ENCODE measurements at places on chromosomes 2 and 18. TPM values are rescaled to one million over a fixed set of nuclear protein-coding genes. Genes with fewer than 3 reads are reported as not detected.

DNA sequence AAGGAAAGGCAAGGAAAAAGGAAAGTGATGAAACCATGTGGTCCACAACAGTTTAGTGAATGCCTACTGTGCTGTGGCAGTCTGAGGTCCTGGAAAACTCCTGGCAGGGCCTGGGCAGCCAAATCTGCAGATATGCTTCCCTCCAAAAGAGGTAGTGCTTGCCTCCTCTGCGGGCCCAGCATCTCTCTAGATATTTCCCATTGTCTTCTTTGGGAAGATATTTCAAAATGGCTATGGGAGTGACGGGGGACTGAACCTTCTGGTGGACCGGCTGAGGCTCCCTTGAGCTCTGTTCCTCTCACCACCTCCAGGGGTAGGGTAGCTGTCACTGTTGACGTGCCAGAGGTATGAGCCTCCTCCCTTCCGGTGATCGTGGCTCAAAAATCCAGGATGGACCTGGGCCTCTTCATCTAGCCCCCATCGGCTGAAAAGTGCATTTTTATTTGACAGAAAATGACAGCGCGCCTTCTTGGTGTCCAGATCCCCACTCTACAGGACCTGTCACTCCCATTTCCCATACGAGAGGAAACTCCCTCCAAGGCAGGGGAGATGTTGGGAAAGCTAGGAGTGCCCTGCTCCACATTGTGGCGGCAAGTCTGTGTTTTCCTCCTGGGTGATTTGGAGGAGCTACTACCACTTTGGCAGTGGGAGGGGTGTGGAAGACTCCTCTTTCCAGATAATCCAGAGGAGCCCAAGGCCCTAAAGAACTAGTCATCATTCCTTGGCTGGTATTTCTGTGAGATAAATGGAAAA lies 9.4 kb upstream of the PAX3 start:
- DNase-seq: no peak

DNA sequence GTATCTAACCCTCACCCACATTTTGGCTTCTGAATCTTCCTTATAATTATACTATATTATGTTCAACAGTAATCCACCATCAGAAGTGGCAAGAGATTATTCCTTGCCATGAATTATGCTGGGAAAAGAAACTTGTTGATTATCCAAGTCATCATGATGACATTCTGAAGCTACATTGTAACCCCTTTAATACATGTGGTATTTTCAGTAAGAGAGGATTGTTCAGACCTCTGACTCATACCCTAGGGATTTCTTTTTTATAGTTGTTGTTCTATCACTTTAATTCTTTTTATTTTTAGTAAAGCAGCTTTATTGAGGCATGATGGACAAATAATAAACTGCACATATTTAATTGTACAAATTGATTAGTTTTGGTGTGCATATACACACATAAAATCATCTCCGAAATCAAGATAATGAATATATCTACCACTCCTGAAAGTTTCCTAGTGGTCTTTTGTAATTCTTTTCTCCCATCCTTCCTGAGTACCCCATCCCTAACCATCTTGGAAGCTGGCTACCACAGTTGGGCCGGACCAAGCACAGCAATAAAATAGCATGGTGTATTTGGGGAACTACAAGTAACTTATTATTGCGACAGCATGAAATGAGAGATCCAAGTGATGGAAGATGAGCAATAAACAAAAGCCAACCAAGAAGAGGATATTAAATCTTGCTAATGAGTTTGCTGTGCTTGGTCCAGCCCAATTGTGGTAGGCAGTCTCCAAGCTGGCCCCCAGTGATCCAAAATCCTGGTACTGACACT lies 159.9 kb downstream of the BARD1 start:
- no peak for DNase-seq

GRCh38 chr18:67577386-67577785 lies 60.9 kb upstream of the DSEL start:
- DNase-seq: no peak

DNA sequence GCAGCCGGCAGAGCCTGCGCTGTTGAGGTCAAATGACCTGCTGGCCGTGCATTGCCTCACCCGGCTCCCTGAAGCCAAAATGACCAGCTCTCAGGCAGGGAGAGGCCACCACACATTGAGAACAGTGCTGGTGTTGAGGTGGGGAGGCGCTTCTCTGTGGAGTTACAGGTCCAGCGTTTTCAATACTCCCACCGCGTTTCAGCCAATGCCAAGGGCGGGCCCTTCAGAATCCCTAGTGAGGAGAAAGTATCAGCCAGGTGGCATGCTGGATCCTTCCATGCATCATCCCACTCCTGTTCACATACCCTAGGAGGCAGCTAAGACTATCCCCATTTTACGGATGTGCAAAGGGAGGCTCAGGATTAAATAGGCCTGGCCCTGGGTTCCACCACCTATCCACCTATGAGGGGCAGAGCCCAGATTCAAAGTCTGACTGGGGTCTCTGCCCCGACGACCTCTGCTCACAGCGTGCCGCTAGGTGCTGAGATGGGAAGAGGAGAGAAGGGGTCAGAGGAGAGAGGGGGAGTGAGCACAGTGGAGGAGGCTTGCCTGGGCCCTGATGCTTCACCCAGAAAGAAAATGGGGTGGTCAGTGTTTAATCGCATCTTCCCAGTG lies 137.6 kb upstream of the ID2 start:
- DNase-seq: no peak

- no peak for DNase-seq
Measured at GRCh38 chr2:212682937-212683336, 144.3 kb upstream of the ERBB4 start.

GRCh38 chr2:143263066-143263625 lies 133.9 kb downstream of the ARHGAP15 start:
- DNase-seq: no peak

- no peak for DNase-seq
Measured at GRCh38 chr2:204669382-204669781, 124.1 kb downstream of the PARD3B start.

GRCh38 chr2:168220965-168221819 lies 26.2 kb downstream of the STK39 start:
- DNase-seq: no peak

ACMSD gene
- total RNA-seq: not detected

FZD7 gene
- total RNA-seq: 24.3 TPM

LGALSL gene
- total RNA-seq: 26.8 TPM

IGFBP5 gene
- total RNA-seq: 1,222 TPM

SH3RF3 gene
- total RNA-seq: 22.8 TPM

NT5DC4 gene
- not detected for total RNA-seq

DSEL gene
- total RNA-seq: 17.4 TPM

FAM124B gene
- total RNA-seq: 2.4 TPM

ROCK1 gene
- total RNA-seq: 147 TPM

IL1R2 gene
- 38.3 TPM for total RNA-seq
